ENCODE measurements at places on chromosomes 1 and 21.

DNA sequence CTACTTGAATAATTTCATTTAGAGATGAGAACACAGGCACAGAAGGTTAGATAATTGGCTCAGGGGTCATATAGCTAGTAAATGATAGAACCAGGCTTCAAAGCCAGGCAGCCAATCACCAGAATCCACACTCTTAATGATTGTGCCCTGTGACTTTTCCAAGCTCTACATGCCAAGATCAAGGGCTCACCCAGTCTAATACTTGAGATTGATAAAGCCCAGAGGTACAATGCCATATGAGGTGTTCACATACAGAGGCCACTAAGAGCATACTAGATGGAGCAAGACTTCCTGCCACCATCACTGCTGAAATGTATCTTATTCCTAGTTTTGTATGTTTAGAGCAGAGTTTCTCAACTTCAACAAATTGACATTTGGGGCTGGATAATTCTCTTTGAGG, 40.9 kb upstream of the MCOLN3 start:
- DNase-seq = no peak

DNA sequence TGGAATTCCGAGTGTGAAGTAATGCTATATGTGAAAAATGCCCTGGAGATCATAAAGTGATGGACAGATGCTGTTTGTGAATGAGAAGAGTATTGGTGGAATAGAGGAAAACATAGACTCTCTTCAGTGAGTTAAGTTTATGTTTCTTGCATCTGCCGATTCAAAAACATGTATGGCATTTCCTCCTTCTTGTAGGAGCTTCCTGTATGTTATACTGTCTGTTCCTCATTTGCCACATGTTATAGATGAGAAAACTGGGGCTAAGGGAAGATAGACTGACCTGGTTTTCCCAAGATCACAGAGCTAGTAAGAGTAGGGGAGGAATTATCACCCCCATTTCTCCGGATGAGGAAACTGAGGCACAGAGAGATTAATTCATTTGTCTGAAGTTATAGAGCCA, 41.1 kb upstream of the IL20 start:
- DNase-seq = no peak

- no peak for DNase-seq
These were observed 39.9 kb upstream of the SRSF10 start for GRCh38 chr1:24020025-24020424.

- no peak for DNase-seq
These were observed 63.9 kb downstream of the LYST start for GRCh38 chr1:235802573-235803346.

DNA sequence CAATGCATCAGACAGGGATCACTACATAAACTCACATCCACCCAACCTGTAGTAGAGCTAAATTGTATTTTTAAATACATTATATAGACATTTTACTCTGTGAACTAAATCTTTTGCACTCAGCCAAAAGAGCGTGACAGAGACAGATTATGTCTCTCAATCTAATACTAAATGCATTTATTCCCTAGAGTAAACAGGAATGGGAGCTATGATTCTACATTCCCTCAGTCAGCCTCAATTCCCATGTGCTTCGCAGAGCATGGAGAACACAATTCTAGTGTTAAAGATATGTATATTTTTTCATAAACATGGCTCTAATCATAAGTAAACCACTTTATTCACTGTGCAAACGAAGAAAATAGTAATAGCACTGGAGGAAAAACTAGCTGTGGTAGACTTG, 16.5 kb downstream of the PIGK start:
- DNase-seq = no peak
